ENCODE measurements at places on chromosomes 16 and 17.
A peak's percentile ranks its signal among the peaks of the same experiment; 100 is the strongest.

DNA sequence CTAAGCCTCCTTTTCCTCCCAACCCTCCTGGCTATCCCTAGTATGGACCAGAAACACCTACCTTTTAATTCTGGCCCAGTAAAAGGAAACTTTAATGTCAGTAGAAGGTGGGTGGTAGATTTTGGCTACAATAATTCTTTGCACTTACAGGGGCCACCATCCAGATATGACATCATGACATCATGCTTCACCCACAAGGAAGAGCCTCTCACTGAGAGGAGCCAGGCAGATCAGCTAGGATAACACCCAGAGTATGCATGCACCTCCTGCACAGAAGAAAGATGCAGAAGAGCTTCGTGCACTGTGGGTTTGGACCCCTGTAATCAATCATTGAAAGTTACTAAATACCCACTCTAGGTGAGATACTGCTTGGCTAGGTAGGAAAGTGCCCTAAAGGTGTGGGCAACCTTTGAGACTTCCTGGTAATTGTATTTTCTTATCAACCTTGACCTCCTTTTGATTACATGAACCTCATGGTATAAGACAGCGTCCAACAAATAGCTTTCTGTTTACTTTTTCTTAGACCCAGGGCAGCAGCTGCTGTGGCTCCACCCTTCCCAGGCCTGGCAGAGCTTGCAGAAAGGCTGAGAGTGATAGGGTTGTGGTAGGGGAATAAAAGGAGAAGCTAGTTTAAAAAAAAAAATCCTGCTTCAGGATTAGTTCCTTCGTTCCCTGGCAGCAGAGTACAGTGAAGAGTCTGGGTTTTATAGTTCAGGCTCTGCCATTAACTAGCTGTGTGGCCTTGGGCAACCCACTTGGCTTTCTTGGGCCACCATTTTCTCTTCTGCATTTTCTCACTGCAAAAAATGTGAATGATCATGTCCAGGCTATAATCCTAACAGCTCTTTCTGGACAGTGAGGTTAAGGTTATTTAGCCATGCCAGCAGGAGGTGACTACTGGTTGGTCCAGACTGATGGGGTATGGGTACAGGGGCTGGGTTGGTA lies 6.2 kb downstream of the MAP3K14 start:
- no peak for DNase-seq

GRCh38 chr17:57350266-57350665 lies 93.9 kb downstream of the MSI2 start:
- peak; percentile 87 for DNase-seq

- peak; percentile 34 for DNase-seq
Observed at GRCh38 chr16:84673561-84673960, 25.2 kb downstream of the KLHL36 start.

DNA sequence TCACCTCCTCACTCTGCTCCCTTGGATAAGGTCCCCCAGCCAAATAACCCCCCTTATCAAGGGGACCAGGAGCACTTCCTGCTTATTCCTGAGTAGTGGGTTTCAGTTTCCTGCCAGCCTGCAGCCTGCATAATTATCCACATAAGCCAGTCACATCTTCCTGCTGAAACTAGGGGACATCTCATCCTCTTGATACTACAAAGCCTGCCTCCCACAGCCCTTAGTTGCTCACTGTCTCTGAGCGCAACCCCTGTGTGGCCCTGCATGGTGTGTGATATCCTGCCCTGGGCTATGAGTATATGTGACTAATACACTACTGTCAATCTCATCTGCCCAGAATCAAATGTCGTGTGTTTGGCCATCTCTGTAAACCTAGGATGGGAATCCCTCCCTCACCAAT lies 8.0 kb upstream of the XYLT2 start:
- peak; percentile 7 for DNase-seq

GRCh38 chr16:81310045-81310644 lies 4.6 kb upstream of the GAN start:
- DNase-seq = no peak

DNA sequence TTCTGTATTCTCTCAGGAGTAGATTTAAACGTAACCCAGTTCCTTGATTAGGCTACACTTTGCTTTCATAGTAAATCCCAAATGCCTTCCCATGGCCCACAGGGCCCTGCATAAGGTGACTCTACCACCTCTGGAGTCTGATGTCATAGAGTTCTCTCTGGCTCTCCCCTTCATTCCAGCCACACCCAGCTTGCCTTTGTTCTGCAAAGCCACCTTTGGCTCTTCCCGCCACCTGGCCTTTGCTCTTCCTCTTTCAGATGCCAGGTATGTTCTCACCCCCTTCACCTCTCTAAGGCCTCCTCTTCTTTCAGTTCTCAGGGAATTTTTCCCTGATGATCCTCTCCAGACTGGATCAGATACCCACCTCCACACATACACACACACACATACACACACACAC lies 141.3 kb upstream of the HSBP1 start:
- no peak for DNase-seq

DNA sequence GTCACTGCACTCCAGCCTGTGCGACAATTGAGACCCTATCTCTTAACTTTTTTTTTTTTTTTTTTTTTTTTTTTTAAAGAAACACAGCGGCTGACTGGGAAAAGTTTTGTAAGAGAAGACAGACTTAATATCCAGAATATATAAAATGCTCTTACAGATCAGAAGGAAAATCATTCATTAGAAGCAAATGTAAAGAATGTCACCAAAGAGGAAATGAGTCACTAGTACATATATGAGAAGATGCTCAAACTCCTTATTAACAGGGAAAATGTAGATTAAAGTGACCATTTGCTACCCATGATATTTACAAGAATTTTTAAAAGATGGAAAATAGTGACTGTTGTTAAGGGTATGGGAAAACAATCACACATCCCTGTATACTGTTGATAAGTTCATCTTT lies 48.9 kb downstream of the RABEP1 start:
- DNase-seq = no peak

DNA sequence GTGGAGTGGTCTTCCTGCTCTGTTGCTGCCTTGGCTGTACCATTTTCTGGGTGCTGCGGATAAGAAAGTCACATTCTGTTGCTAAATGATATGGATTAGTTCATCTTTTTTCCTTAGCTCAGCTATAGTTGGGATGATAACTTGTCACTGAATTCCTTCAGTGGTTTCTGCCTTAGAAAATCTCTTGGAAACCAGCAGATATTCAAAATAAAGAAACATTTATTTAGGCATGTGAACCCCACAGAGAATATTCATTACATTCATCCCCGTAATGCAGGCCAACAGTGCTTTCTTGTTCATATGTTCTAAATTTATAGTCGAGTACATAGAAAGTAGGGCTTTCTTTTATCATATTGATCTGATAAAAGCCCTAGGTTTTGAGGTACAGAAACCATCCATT lies 151.3 kb downstream of the CYB561 start:
- DNase-seq = no peak

DNA sequence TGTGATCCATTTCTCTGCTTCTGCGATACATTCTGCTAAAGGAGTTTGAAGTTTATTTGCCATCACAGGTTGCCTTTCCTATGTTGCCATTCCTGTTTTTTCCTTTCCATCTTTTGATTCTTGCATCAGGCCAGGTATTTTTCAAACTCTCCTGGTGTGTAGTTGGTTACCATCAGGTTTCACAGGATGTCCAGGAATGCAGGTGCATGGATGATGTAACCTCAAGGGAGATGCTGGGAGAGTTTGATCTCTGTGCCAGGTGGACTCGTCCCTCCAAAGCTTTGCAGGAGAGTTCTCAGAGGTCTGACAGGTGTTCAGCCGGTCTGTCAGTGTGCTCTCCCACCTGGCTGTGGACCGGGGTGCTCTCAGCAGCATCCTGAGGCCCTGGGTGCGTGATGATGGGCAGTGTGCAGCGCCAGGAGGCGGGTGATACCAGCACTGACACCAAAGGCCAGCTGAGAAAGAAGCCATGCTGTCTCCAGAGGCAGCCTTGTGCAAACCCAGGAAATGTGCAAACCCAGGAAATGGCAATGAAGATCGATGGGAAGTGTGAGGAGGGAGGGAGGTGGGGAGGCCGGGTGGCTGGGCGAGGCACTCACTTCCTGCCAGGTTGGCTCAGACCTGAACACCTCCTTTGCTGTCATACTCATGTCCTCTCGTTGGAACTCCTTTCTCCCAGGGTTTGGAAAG lies 1.7 kb downstream of the ATP2C2 start:
- DNase-seq = no peak

GRCh38 chr17:32755045-32755805 lies 121.7 kb downstream of the MYO1D start:
- DNase-seq = no peak

- DNase-seq = no peak
Observed at GRCh38 chr17:16211590-16211989, 3.7 kb downstream of the NCOR1 start.

- DNase-seq = peak; percentile 90
Observed at GRCh38 chr17:42681976-42682721, at the start of gene CNTNAP1. CNTNAP1 (plus strand) TSS chr17:42682531; CDS start chr17:42682830, 299 bp downstream.

DNA sequence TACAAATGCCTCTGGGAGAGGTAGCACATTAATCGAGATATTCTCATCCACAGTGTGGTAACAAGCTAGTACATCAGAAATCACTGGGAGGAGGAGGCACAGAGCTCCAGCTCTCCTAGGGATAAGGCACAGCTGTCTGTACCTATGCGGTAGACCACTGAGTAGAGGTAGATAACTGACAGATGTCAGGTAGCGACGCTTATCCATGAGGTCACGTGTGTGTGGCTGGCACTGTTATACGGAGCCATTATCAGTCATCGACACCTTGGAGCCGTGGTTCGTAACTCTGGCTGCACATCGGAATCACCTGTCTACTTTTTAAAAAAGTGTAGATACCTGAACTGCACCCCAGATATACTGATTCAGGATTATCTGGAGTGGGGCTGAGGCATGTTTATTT lies 102.4 kb downstream of the SNX11 start:
- DNase-seq = no peak

DNA sequence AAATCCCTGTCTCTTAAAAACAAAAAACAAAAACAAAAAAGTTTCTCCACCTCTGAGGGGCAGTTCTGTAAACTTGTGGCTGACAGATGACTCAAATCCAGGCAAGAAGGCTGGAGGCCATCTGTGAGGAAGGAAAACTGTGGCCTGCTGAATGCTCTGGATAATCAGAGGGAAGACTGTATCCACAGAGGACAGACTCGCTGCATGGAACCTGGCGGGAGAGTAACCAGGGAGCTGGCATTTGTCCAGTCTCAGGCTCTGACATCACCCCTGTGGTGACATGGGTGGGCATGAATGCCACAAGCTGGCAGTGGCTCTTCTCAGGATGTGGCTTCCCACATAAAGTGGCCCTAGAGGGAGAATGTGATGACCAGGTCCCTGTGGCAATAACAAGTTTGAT lies 2.8 kb upstream of the KSR1 start:
- peak; percentile 67 for DNase-seq

- peak; percentile 98 for DNase-seq
Observed at GRCh38 chr17:75876938-75877751, 1.2 kb downstream of the TRIM47 start.

DNA sequence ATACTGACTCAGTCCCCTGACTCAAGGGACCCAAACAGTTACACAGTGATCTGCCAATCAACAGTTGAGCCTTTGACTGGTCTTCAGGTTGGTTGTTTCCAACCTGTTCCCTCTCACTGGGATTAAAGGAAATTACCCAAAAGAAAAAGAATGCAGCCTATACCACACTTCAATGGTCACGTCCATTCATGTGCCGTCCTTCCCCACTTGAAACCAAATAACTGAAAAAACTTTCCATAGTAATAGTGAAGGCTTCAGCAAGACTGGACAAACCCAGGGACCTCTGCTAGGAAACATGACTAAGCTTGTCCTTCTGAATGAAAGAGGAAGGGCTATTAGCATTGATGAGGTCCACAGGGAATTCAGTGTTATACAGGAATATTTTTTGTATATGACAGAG lies 30.6 kb downstream of the MRPS23 start:
- DNase-seq = no peak

DNA sequence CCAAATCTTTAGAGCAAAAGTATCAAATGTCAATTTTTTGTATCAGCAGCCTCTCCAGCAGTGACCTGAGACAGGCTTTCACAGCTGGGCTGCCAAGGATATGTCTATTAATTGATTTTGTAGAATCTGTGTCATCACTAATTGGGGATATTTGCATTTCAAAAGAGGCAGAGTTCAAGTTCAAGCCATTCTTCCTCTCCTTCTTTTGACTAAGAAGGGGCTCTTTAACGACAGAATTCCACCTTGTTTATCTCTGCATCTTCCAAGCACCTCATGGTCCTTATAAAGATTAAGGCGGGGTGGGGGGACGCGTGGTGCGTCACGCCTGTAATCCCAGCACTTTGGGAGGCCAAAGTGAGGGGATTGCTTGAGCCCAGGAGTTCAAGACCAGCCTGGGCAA lies 15.2 kb upstream of the BHLHA9 start:
- no peak for DNase-seq

DNA sequence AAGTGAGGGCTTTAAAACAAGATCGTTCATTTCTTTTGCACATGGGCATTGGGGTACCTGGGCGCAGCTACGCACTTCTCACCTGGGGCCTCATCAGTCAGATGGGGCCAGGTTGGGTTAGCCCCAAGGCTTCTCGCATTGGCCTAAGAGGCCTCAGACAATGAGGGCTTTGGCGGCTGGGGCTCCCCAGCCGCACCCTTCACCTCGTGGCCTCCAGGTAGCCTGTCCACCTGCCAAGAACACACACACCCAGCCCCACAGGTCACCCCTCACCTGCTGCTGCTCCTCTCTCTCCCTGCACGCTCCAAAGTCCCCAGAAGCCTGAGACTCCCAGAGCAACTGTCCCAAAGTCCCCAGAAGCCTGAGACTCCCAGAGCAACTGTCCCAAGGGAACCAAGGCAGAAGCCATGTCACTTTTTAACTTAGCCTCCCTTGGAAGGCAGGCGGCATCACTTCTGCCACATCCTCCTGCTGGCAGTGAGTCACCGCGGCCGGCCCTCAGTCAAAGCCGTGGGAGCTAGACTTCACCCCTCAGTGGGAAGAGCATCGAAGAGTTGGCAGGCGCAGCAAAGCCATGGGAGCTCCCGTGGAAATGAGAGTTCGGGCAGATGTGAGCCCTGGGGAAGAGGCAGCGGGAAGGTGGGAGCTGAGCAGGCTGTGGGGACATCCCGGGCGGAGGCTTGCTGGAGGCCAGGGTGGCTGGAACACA lies 78.9 kb upstream of the PLCG2 start:
- no peak for DNase-seq

- DNase-seq = no peak
Observed at GRCh38 chr16:5506021-5506420, 408.4 kb upstream of the EEF2KMT start.

DNA sequence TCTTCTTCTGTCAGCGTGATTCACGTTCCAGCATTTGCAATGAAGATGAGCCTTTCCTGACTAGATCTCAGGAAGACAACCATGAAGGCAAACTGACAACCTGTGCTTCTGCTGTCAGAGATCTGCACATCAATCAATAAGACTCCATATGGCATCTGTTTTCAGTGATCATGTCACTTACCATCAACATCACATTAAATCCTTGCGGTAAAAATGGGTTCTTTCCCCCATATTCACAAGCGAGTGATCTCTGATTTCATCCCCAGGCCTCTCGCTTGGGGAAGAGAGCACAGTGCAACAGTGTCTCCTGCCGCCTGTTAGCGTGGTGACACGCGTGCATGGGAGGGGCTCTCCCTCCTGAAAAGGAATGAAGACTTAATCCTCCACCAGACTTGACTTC lies 11.1 kb downstream of the NACA2 start:
- no peak for DNase-seq

DNA sequence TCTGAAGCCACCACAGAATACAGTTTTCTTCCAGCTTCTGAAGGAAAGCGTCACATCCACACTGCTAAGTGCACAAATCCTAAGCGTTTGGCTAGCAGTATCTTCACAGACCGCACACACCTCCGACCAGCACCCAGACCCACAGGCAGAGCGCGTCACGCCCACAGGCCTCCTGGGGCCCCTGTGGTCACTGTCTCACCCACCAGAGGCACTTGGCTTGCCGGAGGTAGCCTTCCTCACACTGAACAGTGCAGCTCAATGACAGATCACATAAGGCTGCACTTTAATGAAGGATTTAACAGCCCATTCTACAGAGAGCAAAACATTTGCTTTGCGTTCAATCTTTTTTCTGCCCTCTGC lies 21.2 kb downstream of the SPHK1 start:
- peak; percentile 16 for DNase-seq
